ENCODE measurements at places on chromosomes 1 and 21.
A peak's percentile ranks its signal among the peaks of the same experiment; 100 is the strongest.

DNA sequence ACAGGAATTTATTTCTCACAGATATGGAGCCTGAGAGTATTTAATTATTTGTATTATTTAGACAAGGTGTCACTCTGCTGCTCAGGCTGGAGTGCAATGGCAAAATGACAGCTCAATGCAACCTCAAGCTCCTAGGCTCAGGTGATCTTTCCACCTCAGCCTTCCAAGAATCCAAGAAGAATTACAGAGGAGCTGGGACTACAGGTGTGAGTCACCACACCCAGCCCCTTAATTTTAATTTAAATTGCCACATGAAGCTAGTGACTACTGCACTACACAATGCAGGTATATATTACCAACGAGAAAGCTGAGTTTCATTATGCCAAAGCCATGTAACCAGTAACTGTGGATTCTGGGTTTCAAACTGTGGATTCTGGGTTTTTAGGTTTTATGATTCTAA lies 2.1 kb downstream of the KHDC4 start:
- ATAC-seq = no peak

GRCh38 chr1:202956969-202957368 lies 1.1 kb downstream of the ADIPOR1 start:
- no peak for ATAC-seq

DNA sequence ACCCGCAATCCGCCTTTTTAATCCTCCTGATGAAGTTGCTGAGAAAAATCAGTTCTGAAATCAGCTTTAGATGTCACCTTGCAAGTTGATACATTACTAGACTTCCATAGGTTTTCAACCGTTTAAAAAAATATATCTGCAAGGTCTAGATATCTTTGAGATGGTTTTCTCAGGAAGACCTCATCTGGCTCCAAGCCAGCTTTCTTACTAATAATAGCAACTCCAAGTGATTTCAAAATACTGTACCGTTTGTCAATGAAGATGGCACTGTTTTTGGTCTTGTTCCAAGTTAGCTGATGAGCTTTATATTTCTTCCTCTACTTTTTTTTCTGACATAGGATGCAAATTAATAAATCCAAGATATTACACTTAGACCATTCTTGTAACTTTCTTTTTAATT lies 40.3 kb downstream of the LRRC8C start:
- ATAC-seq = no peak

DNA sequence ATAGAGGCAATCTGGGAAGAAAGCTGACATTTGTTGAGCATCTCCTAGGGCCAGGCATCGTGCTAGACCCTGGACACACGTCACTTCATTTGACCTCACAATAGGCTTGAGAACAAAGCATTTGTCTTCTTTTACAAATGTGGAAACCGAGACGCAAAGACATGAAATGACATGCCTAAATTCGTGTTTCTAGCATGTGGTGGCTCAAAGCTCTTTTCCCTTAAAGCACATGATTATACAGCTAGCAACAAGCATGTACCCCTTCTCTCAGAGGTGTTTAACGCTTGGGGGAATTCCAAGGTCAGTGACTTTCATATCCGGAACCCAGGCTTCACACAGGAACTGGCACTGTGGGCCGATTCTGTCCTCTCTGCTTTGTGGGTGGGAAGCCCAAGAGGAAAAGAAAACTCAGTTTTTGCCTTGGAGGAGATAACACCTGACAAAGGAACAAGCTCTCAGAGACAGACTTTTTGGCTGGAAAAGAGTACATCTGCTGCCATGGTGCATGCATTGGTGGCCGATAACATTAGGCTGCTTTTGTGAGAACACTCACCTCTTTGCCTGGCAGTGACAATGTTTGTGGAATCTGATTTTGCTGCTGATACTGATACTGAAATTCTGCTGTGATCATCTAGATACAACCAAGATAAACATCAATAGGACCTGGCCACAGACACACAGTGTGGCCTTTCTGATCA lies 15.4 kb upstream of the CD2 start:
- ATAC-seq = no peak

GRCh38 chr1:152959273-152959672 lies 11.2 kb upstream of the SPRR4 start:
- ATAC-seq = no peak

DNA sequence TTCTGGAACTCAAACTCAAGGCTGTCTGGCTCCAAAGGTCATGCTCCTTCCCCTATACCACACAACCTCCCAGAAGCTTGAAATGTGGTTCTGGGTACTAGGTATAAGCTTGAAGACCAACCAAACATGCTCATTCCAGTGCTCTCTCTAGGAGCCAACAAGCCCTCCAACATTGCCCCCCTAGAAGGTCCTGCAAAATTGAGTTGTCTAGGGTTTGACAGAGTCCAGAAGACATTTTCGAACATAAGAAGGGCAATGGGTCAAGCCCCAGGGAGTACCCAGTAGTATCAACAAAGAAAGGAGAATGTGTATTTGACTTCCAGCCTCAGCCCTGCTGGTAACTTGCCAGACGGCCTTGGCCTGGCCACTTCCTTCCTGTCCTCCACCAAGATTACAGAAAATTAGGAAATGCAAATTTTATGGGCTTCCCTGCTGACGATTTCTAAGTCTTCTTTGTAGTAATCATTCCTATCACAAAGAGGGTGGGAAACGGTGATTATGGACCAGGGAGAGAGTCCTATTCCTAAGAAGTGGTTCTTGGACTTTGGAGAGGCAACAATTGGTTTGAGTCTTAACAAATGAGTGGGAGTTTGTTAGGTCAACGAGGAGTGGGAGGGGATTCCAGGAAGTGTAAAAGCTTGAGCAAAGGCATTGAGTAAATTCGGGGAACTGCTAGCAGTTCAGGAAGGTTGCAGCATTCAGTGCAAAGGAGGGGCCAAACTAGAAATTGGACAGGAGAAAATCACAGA lies 18.7 kb upstream of the SLAMF1 start:
- peak; percentile 82 for ATAC-seq

DNA sequence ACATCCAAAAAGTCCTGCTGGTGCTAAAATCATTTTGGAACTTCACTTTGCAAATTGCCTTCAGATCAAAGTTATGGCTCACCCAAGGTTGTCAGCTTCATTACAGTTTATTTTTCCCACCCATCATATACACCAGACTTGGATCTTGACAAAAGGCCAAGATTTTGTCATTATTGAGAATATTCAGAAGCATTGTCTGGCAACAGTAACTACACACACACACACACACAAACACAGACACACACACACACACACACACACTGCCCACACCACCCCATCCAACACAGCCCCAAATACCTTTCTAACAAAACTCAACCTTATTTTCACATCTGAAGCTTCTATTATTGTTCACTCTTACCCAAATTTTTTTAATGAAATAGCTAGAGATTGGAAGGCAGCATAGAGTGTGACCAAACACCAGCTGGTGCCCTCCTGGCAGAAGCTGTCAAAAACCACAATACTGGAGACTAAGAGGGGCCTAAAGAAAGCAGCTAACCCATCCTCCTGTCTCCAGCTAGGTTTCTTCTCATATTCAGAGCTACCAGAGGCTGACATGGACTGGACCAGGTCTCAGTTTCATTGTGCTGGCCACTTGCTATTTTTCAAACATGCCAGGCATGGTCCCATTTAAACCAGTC lies 139.1 kb upstream of the ZC3H11B start:
- no peak for ATAC-seq

GRCh38 chr1:112004076-112004475 lies 14.6 kb upstream of the KCND3 start:
- ATAC-seq = no peak

- no peak for ATAC-seq
These were observed 44.0 kb downstream of the HTR6 start for GRCh38 chr1:19708567-19709110.

- no peak for ATAC-seq
These were observed 9.5 kb downstream of the DSCAM start for GRCh38 chr21:40837456-40837855.

DNA sequence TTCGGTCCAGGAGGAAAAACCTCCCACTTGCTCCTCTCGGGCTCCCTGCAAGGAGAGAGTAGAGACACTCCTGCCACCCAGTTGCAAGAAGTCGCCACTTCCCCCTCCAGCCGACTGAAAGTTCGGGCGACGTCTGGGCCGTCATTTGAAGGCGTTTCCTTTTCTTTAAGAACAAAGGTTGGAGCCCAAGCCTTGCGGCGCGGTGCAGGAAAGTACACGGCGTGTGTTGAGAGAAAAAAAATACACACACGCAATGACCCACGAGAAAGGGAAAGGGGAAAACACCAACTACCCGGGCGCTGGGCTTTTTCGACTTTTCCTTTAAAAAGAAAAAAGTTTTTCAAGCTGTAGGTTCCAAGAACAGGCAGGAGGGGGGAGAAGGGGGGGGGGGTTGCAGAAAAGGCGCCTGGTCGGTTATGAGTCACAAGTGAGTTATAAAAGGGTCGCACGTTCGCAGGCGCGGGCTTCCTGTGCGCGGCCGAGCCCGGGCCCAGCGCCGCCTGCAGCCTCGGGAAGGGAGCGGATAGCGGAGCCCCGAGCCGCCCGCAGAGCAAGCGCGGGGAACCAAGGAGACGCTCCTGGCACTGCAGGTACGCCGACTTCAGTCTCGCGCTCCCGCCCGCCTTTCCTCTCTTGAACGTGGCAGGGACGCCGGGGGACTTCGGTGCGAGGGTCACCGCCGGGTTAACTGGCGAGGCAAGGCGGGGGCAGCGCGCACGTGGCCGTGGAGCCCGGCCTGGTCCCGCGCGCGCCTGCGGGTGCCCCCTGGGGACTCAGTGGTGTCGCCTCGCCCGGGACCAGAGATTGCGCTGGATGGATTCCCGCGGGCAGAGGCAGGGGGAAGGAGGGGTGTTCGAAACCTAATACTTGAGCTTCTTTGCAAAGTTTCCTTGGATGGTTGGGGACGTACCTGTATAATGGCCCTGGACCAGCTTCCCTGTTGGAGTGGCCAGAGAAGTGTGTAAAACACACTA lies 45.3 kb downstream of the MRPL39 start:
- peak; percentile 50 for ATAC-seq

- ATAC-seq = no peak
These were observed 49.2 kb upstream of the TEKT2 start for GRCh38 chr1:36034692-36035091.

GRCh38 chr1:220887520-220888416 lies 8.5 kb downstream of the HLX start:
- peak; percentile 53 for ATAC-seq

- no peak for ATAC-seq
These were observed 35.4 kb upstream of the ARF1 start for GRCh38 chr1:228047183-228047466.

- peak; percentile 63 for ATAC-seq
These were observed 167.3 kb downstream of the ZZZ3 start for GRCh38 chr1:77514921-77515776.

GRCh38 chr1:60162936-60163335 lies 89.4 kb upstream of the C1orf87 start:
- no peak for ATAC-seq

GRCh38 chr1:184553845-184554244 lies 167.0 kb downstream of the C1orf21 start:
- ATAC-seq = no peak

DNA sequence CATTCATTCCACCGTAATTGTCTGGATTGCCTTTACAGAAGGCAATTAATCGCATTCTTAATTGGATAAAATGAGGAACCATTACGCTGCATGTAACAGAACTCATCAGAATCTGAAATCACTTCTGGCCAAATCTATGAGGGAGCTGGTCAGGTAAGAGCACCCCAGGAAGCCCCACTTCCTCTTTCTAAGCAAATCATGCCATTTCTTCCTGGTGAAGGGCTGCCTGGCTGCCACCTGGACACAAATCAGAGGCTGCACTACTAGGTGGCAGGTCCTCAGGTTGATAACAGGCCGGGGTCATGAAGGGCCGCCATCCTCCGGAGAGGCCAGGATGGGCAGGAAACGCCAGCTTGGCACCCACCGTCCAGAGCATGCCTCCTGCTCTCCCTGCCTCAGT lies 73.7 kb downstream of the CAPZB start:
- ATAC-seq = no peak

DNA sequence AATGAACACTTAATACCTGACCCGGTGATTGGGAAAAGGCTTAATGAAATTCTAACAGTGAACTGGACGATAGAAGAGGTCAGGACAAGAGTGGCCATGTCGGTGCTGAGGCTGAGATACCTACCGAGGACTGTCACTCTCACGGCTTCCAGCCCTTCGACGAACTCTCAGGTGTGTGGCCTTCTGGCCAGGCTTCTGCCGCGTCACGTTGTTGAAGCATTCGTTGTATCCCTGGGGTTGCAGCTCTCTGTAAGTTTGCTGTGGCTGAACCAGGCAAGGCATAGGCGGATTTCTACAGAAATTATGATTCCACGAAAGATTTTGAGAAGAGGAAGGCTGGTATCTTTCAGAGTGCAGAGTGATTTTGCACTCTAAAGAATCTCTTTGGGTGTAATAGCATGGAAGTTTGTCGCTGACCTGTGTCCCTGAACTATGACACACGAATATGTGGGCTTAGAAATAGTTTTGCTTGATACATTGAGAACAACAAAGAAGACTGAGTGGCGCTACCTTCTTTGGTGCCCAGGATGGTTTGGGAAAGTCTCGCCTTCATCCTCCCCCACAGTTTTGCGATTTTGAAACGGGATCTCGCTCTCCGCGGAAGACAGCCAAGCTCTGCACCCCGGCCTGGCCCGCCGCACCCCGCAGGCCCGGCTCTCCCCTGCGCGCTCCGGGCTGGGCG lies 403 bp upstream of the EPHX4 start:
- ATAC-seq = no peak

DNA sequence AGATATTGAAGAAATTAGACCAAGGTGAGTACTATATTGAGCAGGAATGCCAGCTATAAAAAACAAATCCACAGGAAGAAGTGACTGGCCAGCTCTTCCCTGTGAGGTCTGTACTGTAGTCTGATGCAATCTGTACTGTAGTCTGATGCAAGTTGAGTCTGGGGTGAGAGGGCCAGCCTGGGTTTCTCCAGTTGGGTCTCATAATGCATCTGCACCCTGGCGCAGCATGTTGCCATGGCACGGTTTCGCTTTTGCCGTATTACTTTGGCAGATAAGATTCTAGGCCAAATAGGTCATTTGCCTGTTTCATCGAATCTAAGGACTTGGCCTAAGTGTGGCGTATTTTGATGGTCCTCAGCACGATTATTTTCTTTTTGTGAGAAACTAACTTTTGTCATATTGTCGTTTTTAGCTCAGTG lies 24.4 kb upstream of the PGD start:
- ATAC-seq = peak; percentile 90

Data from motor neuron (in vitro differentiated cells).